Esophagus (tissue), 2 donors: ENCODE measurements at places on chromosomes 1 and 21. TPM values are rescaled to one million over a fixed set of nuclear protein-coding genes. Genes with fewer than 3 reads are reported as not detected.

The FCRL1 gene
- not detected for polyA plus RNA-seq

The IGSF9 gene
- polyA plus RNA-seq: 7.4 TPM

The BRINP3 gene
- 0.10 TPM for polyA plus RNA-seq

The UCK2 gene
- 25.4 TPM for polyA plus RNA-seq

The DCDC2B gene
- polyA plus RNA-seq: not detected

The LCE3C gene
- polyA plus RNA-seq: not detected

The ANGPTL3 gene
- polyA plus RNA-seq: not detected
